IPS DF 19.7 (cell line): ENCODE measurements at places on chromosomes 5 and 9.

DNA sequence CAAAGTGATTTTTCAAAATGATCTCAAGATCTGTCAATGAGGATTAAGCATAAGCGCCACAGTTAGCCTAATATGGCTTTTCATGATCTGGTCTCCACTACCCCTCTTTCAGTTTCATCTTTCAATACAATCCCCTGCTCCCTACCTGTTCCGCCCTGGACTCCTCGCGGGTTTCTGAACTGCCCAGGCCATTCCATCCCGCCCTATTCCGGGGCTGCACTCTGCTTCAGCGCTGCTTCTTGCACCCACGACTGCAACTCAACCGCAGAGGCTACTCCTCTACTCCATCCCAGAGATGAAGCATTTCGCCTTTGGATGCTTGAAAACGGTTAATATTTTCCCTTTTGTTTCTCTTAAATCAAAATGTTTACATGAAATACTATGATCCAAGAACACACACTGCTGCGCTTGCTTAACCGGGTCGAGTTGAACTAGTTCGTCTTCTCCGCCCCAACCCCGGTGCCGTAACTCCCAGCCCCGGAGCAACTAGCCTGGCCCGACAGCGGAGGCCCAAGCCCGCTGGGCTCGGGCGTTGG, 716 bp upstream of the OTULIN start:
- no peak for DNase-seq

- no peak for DNase-seq
Observed at GRCh38 chr5:55134053-55134722, 25.8 kb upstream of the GPX8 start.

- DNase-seq = no peak
Observed at GRCh38 chr5:119385136-119385535, 29.3 kb downstream of the TNFAIP8 start.

GRCh38 chr9:6132650-6133049, 83.0 kb upstream of the IL33 start:
- DNase-seq = no peak

DNA sequence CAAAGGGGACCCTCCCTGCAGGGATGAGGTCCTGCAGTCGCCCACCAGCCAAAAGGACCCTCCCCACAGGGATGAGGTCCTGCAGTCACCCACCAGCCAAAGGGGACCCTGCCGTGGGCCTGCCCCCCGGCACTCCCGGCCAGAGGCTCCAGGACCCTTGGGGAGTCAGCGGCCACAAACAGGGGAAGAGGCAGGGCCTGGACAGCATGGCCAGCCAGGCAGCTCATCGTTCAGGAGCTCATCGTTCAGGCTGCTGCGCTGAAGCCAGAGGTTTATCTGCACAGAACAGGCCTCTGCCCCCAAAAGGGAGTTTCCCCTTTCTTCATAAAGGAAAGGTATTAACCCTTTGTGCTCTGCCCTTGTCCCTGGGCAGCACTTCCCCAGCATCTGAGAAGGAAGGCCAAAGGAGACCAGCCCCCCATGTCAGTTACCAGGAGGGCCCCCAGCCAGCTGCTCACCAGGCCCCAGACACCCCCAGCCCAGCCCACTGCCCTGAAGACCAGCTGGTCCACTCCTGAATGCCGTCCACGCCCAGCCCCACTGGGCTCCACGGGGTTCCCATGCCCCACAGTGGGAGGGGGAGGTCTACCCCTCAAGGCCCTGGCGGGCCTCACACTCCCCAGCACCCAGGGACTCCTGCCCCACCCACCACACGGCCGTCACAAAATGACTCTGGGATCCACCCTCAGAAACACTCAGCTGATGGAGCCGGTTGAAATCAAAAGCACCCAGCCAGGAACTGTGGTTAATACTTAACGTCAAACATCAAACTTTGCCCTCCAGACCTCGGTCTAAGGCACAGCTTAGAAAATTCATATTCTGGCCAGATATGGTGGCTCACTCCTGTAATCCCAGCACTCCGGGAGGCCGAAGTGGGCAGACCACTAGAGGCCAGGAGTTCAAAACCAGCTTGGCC, 6.3 kb downstream of the SLC12A7 start:
- DNase-seq = no peak

DNA sequence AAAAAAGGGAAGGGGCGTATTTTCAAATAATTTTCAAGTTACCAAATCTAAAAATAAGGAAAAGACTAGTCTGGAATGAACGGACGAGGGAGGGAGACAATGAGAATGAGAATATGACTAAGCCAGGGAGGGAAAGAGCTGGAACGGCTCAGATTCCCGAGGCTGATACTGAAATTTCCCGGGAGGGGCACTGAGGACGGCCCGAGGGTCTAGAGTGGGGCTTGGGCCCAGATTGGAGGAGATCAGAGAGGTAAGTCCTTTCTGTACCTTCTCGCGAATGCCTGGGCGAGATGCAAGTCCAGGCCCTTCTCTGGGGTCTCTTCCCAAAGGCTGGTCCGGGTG, 3.4 kb upstream of the CCIN start:
- no peak for DNase-seq

GRCh38 chr9:21890696-21891095, 88.3 kb downstream of the MTAP start:
- no peak for DNase-seq

GRCh38 chr5:142589720-142590119, 96.2 kb downstream of the FGF1 start:
- DNase-seq = no peak

- DNase-seq = no peak
Observed at GRCh38 chr9:37146410-37146809, 26.0 kb downstream of the ZCCHC7 start.

- DNase-seq = no peak
Observed at GRCh38 chr5:6572086-6572824, 60.6 kb downstream of the NSUN2 start.

- no peak for DNase-seq
Observed at GRCh38 chr5:134997015-134997414, 29.3 kb downstream of the CATSPER3 start.

GRCh38 chr9:135830496-135830895, 76.8 kb downstream of the CAMSAP1 start:
- no peak for DNase-seq

DNA sequence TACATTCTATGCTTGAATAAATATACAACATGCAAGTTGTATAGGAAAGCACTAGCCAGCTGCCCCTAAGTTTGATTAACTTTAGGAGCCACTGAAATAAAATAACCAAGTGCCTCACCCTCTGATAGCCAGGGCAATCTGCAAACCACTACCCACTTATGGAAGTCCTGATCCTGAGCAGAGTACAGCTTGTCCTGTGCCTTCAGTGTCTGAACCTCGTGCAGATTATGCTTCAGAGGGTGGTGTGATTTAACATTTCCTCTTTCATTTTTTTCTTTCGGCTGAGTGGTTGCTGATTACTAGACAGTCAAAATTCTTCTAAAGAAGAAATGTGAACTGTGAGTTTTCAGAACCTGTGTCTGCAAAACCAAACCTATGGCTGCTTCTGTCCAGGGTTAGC, 327.7 kb downstream of the PIK3R1 start:
- no peak for DNase-seq

DNA sequence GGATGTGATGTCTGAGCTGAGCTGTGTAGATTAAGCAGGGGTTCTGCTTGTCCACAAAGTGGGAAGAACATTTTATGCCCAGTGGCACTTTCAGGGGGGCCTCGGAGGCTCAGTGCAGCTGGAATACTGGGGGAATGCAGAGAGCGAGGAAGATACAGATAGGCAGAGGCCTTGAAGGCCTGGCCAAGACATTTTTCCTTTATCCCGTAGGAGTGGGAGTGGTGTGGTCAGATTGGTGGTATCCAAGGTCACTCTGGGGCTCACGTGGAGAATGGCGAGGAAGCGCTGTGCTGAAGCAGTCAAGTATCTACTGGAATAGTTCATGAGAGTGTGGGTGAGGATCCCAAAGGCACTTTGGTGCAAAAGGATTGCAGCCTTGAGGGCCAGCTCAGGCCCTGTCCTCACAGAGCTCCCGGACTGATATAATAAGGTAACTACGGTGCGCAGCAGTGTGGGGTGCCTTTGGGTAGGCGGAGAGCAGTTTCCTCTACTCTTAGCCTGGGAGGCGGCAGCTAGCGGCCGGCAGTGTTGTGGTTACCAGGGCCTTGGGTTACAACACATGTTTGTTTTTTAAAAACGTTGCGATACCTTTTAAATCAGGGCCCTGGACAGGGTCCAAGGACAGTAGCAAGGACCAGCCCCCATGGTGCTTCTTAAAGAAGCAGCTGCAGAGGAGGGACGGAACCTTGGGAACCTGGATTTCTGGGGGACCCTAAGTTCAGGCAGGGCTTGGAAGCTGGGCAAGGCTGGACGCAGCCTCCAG, 10.8 kb upstream of the CCDC69 start:
- DNase-seq = no peak

- DNase-seq = no peak
Observed at GRCh38 chr5:139164020-139164419, 34.1 kb downstream of the SIL1 start.

GRCh38 chr5:131262953-131263541, 806 bp upstream of the CDC42SE2 start:
- DNase-seq = no peak

DNA sequence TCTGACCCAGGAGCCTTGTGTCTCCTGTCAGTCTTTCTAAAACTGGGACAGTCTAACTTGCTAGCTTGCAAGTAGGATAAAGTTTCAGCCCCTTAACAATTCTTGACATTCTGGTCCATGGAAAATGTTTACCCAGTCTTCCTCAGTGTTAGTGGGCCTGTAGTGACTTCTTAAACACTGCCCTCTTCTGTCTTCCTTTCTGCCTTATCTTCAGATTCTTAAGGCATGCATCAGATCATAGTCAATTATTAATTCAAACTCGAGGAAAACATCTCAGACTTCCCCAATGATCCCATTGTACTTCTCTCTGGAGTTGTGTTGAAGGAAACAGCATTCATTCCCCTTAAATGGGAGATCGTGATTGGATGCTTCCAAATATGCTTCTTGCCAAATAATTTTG, 1199.8 kb downstream of the DTWD2 start:
- no peak for DNase-seq

DNA sequence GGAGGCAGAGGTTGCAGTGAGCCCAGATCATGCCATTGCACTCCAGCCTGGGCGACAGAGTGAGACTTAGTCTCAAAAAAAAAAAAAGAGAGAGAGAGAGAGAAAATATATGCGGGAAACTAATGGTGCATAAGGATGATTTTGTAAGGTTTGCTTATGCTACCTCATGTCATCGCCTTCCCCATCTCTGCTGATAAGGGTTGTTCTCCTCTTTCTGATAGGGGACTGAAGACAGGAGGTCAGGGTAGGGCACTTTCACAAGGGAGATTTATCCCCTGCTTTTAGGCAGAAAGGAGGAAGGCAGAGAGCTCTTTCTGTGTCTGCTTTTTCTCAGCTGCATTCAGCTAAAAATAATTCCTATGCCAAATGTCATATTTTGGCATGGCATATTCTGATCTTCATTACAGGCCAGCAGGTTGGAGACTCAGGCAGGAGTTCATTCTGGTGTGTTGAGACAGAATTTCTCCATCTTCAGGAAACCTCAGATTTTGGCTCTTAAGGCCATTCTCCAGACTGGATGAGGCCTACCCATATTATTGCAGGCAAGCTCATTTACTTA, 220.2 kb downstream of the AUH start:
- no peak for DNase-seq

DNA sequence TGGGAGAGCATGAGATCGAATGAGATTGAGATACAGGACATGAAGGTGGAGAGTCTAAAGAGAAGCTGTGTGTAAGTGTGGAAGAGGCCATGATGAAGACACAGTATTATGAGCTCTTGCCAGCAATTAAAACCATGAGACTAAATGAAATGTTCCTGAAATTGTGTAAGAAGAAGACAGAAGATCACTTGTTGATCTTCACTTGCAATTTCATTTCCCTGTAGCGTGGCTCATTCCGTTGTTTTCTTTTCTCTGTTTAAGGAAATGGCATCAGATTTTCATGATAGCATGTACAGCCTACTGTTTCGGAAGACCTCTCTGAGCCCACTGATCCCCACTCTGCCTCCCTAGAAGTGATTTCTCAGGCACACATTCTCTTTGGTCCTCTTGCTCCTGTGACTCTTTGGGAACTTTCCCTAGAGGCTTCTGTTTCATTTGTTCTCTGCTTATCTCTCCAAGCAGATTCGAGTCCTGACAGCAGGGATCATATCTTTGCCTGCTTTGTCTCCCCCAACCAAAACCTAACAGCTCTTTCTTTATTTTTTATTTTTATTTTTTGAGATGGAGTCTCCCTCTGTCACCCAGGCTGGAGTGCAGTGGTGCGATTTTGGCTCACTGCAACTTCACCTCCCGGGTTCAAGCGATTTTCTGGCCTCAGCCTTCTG, 16.8 kb downstream of the PIP5K1B start:
- DNase-seq = no peak

- no peak for DNase-seq
Observed at GRCh38 chr9:4985386-4986266, 554 bp downstream of the JAK2 start.

DNA sequence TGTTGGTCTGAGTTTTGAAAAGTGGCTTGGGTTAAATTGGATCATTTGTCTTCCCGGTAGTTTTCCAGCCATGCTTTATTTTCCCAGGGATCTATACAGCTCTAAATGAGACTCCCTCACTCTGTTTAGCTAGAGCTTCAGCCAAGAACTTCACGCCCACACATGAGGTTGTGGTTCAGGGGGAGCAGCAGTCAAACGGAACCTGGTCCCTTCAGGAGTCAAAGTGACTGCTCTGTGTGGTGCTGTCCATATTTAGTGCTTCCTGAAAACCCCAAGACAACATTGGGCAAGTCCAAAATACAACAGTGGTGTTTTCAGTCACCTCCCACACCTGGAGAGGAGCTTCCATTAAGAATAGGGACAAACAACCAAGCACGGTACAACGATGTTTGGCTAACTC, 90.5 kb downstream of the ANKH start:
- no peak for DNase-seq

DNA sequence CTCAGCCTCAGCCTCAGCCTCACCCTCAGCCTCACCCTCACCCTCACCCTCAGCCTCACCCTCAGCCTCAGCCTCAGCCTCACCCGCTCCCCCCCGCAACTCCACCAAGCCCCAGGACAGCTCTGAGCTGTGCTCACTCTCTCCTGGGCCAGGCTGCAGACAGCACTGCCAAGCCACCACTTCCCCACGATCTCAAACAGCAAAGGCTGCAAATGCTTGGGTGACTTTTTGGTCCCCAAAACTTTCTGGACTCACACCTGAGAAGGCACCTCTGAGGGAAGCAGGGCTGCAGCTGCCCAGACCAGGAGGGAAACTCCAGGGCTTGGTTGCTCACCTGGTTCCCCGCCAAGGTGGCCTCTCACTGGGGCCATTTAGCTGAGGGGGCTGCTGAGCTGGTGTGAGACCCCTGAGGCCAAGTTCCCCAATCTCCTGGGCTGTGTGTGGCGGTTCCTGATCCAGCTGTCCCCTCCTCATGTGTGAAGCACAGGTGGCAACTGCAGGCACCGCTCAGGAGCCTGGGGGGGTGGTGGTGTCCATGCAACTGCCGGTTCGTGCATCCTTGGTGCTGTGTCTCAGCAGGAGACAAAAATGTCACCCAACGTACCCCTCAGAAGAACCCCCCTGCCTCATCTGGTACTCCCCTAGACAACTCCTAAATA, 17.8 kb downstream of the MRPL36 start:
- DNase-seq = no peak

DNA sequence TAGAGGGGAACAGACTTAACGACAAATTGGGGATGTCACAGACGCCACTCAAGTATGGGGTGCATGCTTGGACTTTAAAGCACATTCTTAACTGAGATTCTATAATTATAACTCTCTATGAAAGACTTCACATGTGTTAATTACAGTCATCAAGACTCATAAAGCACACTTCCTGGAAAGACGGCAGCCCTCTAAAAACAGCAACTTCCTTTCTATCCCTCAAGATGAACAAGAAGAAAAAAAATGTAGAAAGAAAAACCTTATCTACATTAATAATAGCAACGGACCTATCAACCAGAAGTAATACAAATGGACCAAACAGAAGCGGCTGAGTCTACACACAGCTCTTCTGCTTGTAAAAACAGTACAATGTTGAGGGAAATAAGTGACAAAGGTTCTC, 21.2 kb downstream of the GNAQ start:
- DNase-seq = no peak
